Suppressor macrophage treated with lipopolysaccharide for 4 hours (primary cell): ENCODE measurements at places on chromosomes 6 and 20.

DNA sequence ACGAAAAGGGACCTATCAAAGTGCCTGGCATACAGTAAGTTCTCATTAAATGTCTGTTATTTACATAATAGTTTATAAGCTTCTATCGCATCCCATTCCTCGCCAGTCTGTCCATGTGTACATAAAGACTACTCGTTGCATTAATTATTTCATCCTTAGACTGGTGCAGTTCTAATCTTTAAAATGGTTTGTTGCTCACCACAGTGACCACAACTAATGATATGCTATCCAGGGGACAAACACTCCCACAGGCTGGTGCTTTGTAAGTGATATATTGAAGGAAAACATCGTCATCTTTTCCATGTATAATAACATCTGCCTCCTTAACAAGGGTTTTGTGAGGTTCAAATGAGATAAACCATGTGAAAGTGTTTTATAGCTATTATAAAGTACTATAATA lies 39.0 kb upstream of the HBS1L start:
- no peak for DNase-seq

- no peak for DNase-seq
These were observed 31.8 kb downstream of the MYB start for GRCh38 chr6:135212935-135213334.

GRCh38 chr6:108293527-108294296 lies 1.1 kb upstream of the AFG1L start:
- DNase-seq = no peak

DNA sequence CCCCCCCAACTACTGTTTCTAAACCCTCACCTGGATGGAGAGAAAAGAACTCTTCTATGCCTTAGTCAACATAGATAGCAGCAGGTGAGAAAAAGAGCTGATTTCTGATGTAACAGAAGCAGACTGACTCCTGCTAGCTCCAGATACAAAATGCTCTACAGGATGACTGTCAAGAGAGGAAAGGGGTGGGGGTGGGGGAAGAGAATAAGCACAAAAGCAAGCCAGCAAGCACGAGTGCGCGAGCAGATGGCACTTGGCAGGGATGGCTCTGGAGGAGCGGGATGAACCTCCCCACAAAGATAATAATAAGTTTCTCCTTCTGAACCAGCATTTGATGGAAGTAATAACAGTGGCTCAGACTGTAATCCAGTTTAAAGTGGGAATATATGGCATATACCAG lies 45.6 kb upstream of the SPDEF start:
- DNase-seq = no peak

- DNase-seq = no peak
These were observed 17.5 kb downstream of the DNMT3B start for GRCh38 chr20:32779500-32780211.

DNA sequence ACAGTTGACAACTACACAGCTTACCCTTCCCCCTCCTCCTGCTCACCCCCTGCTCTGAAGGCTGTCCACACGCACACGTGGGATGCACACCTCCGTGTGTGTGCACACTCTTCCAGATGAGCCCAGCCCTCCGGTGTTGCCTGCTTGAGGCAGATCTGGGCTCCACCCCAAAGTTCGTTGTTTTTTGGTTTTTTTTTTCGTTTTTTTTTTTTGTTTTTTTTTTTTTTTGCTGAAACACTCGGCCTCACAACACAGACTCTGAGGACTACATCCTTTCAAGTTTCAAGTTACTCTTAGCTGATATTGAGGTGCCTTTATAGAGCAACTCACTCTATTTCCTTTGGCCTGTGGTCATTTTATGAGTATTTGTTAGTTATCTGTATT lies 88.2 kb downstream of the RREB1 start:
- DNase-seq = no peak

DNA sequence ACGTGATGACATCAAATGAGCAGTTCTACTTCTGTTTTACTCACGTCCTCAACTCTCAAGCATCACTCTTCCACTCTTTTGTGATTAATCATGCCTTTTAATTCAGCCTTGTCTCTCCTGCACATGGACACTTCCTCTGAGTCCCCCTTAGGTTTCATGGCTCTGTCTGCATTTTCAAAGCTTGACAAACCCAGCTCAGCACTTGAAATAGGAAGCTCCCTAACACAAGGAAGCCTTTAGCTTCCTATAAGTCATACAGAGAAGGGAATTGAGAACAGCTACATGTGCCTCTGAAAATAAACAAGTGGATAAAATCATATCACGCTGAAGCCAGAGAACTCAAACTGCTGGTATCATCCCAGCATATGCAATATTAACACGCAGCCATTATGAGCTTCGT lies 21.2 kb downstream of the KIF16B start:
- DNase-seq = no peak

- no peak for DNase-seq
These were observed 71.3 kb upstream of the TOP1 start for GRCh38 chr20:40957265-40957760.

- DNase-seq = no peak
These were observed 87.4 kb upstream of the JAG1 start for GRCh38 chr20:10761232-10761631.

DNA sequence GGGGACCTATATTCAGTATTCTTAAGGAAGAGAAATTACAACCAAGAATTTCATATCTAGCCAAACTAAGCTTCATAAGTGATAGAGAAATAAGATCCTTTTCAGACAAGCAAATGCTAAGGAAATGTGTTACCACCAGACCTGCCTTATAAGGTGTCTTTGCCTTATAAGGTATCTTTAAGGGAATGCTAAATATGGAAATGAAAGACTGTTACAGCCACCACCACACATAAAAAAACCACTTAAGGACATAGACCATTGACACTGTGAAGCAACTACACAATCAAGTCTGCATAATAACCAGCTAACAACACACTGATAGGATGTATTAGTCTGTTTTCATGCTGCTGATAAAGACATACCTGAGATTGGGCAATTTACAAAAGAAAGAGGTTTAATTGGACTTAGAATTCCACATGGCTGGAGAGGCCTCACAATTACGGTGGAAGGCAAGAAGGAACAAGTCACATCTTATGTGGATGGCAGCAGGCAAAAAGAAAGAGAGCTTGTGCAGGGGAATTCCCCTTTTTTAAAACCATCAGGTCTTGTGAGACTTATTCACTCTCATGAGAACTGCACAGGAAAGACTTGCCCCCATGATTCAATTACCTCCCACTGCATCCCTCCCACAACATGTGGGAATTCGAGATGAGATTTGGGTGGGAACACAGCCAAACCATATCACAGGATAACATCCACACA lies 119.2 kb upstream of the LAMA2 start:
- no peak for DNase-seq

DNA sequence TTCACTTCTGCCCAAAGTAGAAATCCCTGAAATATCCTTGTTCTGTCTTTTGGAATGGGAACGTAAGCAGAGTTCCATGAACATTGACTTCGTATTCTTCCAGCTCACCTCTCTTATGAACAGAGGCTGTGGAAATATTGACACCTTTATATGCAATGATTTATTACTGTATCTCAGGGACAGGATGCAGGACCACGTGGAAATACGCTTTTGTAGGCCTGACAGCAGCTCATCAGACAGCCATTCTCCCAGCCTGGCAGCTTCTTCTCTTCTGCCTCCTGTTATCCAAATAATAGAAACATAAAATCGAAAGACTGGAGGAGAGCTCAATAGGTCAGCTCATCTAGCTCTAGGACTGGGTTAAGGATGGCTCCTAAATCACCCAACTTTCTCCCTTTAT lies 106.2 kb upstream of the DTNBP1 start:
- no peak for DNase-seq

DNA sequence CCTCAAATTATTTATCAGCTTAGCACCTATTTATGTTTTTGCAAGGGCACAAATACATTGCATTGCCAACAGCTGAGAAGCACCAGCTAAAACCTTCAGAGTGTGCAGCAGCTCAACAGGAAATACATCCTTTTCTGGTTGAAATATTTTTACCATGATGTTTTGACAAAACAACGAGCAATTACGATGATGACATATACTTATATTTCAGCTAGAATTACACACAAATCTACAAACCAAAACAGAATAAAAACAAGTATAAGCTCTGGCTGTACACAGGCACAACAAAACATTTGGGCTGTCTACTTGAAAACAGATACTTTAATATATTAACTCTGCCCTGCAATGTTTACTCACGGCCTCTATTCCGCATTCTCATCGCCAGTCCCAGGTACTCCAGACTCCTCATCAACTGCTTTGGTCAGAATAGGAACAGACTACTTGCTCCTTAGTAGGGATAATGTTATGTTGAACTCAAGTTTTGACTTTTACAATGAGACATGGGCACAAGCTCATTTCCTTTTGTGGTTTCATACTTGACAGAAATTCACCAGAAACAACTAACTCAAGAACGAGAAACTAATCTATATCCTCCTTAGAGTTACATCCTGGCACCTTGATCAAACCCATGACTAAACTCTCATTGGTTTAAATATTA lies 377.6 kb downstream of the ESR1 start:
- DNase-seq = no peak

DNA sequence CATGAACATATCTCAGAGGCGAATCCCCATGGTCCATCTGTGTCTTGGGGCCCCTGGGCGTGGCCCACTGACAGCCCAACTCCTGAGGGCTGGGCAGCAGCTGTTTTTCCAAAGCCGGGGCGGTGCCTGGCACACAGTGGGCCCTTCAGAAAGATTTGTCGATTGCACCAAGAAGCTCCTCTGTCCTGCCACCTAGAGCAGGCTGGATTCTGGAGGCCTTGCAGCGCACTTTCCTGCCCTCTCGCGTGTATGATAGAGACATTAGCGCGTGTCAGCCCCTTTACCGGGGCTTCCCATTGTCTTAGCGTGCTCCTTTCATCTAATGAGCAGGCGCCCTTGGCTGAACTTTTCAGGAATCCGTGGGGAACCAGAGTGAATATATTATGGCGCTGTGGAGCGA lies 45.4 kb downstream of the CDH4 start:
- no peak for DNase-seq

DNA sequence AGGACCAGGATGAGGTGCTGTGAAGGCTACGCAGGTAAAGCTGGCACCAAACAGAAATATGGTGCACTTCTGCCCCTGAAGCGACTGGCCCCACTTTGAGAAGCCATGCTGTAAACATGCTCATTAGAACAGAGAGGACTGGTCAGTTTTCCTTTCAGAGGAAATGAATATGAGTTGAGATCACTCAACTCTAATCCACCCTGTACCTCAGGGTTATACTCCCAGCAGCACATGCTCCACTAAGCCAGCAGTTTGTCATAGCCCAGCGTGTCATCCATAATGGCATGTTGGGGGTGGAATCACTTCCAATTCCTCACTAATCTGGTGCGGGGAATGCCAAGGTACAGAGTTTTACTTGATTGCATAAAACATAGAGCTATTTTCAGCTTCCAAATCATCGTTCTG lies 98.1 kb downstream of the HIVEP2 start:
- DNase-seq = peak; percentile 85

- no peak for DNase-seq
These were observed 227.7 kb upstream of the CDH4 start for GRCh38 chr20:61024390-61024789.

- no peak for DNase-seq
These were observed 78.4 kb downstream of the RNASET2 start for GRCh38 chr6:166877906-166878305.

DNA sequence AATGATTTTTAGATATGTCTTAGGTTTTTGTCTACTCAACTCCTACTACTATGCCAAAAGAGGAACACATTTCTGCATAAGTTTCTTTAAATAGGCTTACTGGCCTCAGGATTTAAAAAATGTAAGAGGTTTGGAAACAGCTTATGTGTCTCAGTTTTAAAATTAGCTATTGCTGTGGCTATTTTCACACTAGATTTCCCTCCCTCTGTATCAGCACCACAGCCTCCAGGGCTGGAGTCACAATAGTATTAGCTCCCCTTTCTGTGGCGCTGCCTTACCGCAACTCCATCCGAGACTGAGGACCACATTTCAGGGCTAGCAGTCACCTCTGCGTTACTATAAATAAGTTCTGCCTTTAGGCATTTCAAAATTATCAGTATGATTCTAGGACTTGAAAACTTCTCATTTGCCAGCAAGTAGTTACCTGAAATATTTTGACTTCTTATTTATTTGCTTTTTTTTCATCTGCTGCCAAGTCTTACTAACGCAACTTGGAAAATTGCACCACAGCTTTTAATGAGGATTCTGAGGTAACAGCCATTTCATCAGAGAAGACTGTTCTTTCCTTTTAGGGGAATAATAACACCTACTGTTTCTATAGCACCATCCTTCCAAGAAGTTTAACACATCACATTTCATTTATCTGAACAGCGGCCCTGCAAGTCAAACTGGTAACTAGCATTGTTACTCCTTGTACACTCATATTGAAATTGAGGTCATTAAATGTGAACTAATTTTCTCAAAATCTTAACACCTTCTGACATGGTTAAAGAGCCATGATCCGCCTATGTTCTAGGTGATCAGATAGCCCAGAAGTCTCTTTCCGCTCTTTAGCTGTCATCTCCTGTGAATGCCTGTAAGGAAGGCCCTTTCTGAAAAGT lies 105.9 kb downstream of the GJA10 start:
- peak; percentile 14 for DNase-seq

GRCh38 chr20:37438464-37439222 lies 82.4 kb upstream of the NNAT start:
- no peak for DNase-seq

- no peak for DNase-seq
These were observed 35.0 kb upstream of the BHLHE23 start for GRCh38 chr20:63041776-63042175.

- no peak for DNase-seq
These were observed 755.9 kb downstream of the KIF16B start for GRCh38 chr20:15817351-15817750.

DNA sequence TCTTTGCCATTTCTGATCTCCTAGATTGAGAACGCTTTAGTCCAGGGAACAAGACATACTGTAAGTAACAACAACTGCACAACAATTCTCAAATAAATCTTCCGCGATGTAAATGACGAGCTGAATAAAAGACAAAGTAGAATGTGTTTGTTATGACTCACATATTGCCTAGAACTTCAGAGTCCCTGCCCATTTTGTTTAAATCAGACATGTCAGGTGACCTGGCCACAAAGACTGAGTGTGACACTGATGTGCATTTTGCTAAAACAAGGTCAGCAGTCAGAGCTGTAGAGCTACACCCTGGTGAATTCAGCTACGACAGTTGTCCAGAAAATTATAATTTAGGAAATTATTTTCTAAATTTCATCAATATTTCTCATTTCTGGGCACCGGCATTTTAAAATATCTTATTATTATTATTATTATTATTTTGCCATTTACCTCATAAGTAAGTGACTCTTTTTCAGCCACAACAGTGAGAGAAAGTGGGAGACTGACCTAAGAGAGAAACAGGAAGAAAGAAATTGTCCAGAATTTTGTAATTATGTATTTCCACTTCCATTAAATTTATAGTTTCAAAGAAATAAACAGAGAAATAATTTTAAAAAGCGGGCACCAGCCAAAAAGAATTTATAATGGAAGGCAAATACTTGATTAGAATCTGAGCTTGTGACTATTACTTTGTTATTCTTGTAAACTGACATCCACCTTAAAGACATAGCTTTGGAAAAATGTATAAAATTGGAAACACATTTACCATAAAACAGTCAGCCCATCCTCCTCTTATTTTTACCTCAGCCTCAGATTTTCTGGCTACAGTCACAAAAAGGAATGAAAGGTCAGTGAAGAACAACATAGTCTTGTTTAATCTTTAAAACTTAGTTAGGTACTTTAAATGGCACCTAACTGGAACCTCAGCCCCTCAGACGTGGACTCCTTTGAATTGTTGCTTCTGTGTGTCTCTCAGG lies 157.0 kb upstream of the CITED2 start:
- DNase-seq = no peak
